WERI-Rb-1 (cell line): ENCODE measurements at places on chromosomes 5 and 9.
A peak's percentile ranks its signal among the peaks of the same experiment; 100 is the strongest.

DNA sequence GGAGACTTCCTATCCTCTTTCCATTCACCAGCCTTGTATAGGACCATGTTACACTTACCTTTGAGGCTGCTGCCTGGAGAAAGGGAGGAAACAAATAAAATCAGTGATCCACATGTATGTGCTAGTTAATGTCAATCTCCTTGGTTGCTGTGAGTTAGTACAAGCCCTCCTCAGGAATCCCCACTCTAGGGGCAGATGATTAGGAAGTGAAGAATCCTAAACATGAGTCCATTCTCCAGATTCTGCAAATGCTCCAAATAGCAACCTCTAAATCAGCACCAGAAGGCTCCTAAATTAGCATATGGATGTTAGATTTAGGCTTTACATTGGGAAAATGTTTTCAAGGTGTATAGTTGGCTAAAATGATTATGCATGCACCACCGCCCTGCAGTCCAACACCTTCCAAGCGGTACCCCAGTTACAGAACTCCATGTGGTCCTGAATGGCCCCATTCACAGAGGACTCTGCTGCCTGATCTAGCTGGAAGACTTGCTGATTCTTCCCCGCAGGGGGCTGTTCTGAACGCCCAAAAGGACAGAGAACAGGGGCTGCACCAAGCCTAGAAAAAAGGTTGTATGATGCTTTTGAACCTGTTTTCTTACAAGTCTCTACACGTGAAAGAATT, 123.2 kb downstream of the TLE1 start:
- no peak for DNase-seq

DNA sequence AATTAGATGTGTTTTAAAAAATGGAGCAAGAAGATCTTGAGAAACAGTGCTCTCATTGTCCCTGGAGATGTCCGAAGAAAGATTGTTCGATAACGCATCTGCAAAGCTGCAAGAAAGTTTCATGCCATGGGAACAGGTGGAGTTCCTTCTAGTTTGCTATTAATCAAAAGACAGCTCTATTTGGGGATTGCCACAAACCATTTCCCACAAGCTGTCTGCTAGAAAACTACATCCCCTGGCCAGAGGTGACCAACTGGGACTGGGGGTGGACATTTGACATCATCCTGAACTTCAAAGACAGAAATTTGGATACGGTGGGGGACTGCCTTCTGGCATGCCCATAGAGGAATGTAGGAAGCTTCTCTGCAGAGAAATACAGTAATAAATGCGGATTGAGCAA, 50.8 kb upstream of the OSMR start:
- no peak for DNase-seq

GRCh38 chr9:3794635-3795034, 268.8 kb upstream of the RFX3 start:
- no peak for DNase-seq

DNA sequence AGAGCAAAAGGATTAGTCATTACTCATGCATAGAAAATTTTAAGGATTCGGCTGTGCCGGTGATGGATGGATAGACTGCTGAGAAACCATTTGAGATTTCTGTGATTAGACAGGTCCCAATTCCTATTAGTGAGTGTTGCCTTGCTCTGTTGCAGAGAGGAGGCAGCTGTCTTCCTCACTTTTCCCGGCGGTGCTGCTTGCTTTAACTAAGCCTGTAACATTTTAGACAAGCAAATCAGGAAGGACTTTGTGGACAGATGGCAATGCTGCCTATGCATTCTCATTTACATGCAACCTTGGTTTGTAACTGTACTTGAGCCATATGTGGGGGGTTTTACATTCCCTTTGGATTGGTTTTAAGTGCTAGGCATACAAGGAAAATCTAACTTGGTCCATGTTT, 1176.3 kb downstream of the CDH18 start:
- peak; percentile 76 for DNase-seq

DNA sequence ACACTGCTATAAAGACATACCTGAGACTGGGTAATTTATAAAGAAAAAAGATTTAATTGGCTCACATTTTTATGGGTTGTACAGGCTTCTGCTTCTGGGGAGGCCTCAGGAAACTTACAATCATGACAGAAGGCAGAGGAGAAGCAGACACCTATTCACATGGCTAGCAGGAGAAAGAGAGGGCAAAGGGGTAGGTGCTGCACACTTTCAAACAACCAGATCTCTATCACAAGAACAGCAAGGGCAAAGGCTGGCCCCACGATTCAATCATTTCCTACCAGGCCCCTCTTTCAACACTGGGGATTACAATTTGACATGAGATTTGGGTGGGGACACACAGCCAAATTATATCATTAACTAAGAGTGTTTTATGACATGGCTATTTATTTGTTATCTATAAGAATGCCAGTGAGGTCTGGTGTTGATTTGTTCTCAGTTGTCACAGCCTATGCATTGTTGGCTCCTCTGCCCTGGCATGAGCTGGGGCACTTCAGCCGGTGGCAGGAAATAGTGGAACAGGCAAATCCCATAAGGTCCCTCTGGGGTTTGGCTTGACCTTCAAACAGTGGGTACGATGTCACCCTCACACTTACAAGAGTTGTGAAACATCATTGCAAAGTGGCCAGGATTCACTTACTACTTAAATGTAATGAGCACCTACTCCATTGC, 44.1 kb downstream of the SPARC start:
- no peak for DNase-seq
